ENCODE measurements at places on chromosomes 6 and 20. TPM values are rescaled to one million over a fixed set of nuclear protein-coding genes. Genes with fewer than 3 reads are reported as not detected.

Gene RIOK1
- 25.6 TPM for total RNA-seq

Gene SLC17A1
- total RNA-seq: not detected

Gene PRSS35
- 42.2 TPM for total RNA-seq

Gene NMBR
- total RNA-seq: not detected

Gene FGD2
- not detected for total RNA-seq

Gene OPRM1
- total RNA-seq: not detected

DNA sequence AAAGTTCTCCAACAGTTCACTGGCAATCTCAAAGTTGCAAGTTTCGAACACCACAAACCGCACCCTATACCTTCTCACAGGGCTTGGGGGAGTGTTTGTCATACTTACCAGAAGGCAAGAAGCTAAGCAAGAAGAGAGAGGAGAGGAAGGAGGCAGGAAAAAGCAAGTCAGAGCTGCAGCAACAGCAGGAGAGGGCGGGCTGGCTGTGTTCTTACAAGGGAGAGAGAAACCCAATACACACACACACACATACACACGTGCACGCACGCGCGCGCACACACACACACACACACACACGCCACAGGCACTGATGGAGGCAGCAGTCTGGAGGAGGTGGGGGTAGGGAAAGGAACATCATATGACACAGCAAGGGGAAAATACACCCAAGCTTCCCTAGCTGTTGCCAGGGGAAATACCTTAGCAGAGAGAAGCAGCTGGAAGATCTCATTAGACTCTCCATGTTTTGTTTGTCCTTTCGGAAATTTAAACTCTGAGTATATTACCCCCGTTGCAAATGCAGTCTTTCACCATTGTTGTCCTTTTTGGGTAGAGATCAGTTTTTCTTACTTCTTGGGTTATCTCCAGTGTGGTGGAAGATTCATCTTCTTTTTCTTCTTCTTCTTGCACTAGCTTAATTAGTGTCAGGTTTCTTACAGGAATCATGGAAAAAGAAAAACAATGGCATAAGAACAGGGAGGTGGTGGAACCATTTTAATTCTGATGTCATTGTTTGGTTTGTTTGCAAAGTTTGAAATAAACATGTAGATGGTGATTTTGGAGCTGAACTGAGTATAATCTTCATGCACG, at the start of gene TXLNB:
Gene TXLNB (minus strand): TSS at position 186 of the 807 bp plus-strand sequence. CDS start 3,099 bp downstream, outside the sequence.
- H3K36me3 ChIP-seq: no peaks in the 10 kb centered on the region
- no peak within 1 kb of the TSS for H3K4me3 ChIP-seq
- H3K27ac ChIP-seq: peak within 1 kb of the TSS; percentile 55
- H3K4me1 ChIP-seq: peaks cover 7% of the 10 kb centered on the region
- no peaks in the 10 kb centered on the region for H3K27me3 ChIP-seq
- no peak for DNase-seq

DNA sequence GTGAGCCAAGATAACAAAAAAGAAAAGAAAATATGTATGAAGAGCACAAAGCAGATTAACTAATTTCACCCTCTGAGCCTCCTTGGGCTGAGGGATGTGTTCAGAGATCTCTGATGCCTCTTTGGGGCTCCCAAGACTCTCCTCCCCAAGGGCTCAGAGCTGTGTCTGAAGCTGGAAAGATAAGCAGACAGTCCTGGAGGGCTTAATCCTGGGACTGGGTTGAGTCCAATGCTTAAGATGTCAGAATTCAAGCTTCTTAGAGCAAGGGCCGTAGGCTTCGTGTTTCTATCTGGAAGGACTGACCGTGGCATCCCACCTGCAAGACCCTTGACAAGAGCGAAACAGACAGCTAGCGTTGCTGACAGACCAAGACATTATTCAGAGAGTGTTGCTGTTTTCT, 229.0 kb downstream of the ZMYND8 start:
- H3K27me3 ChIP-seq: no peaks in the 10 kb centered on the region
- no peak for DNase-seq
- peak overlapping the region; percentile 67 for H3K27ac ChIP-seq
- H3K4me1 ChIP-seq: peaks cover 34% of the 10 kb centered on the region
- H3K4me3 ChIP-seq: no peak overlapping the region

DNA sequence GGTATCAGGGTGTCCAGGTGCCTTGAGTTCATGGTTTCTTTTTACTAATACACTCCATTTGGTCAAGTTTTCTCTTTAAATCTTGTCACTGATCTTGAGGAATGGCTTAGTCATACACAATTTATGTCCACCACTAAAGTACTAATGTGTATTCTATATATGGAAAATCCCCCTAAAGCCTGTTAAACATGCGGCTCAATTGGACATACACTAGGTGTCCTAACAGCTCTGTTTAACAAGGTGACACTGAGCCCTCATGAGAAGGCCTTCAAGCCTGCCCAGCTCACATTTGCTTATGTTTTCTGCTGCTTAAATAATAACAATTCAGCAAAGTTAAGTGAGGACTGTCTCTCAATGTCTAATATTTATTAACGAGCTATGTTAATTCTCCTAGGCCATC, 31.5 kb downstream of the PDE7B start:
- peaks cover 24% of the 10 kb centered on the region for H3K4me1 ChIP-seq
- no peaks in the 10 kb centered on the region for H3K36me3 ChIP-seq
- no peak overlapping the region for H3K27ac ChIP-seq
- DNase-seq: no peak

- H3K4me3 ChIP-seq: no peak overlapping the region
- no peaks in the 10 kb centered on the region for H3K36me3 ChIP-seq
- DNase-seq: no peak
- H3K27me3 ChIP-seq: no peaks in the 10 kb centered on the region
These were observed 193.8 kb downstream of the PACRG start for GRCh38 chr6:162921510-162922040.

- no peak overlapping the region for H3K4me3 ChIP-seq
- peaks cover 10% of the 10 kb centered on the region for H3K4me1 ChIP-seq
- H3K27me3 ChIP-seq: peaks cover 4% of the 10 kb centered on the region
- DNase-seq: no peak
- no peak overlapping the region for H3K27ac ChIP-seq
These were observed 3.4 kb upstream of the ZHX3 start for GRCh38 chr20:41320976-41321375.

DNA sequence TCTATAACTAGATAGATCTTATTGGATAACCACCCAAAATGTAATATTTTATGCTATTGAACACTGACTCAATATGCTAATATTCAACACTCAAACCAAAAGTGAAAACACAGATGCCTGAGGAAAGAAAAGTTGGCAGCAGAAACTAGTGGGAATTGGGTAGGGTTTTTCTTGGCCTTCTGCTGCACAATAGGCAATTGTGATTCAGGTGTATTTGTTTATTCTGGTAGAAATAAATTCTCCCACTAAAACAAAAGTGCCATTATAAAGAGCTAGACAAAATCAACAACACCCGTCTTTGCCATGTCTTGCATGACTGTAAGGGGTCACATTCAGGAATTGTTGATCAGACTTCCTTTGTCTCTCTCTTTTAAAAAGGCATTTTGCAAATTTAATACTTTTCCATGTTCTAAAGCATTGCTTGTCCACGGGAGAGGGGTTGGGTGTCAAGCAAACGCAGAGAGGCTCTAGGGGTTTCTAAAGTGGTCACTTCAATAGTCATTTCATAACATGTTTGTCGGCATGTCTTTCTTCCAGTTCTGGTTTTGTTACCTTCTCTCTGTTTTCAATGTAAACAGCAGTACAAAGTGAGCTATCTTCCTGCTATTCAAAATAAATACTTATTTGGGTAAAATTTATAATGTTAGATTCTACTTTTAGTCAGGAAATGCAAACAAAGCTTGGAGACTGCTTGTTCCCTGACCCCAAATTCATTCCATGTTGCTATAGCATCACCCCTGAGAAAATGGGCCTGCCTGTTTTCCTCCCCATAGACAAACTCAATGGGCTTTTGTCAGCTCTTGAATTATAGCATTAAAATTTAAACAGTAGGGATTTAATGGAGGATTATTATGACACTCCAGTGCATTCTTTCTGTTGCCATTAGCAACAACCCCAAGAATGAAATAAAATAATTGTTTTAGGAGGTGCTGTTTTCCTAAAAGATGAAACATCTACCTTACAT, 217.0 kb upstream of the CCN2 start:
- no peak for DNase-seq
- H3K4me3 ChIP-seq: no peak overlapping the region
- peaks cover 1% of the 10 kb centered on the region for H3K27me3 ChIP-seq
- no peaks in the 10 kb centered on the region for H3K4me1 ChIP-seq
- no peaks in the 10 kb centered on the region for H3K36me3 ChIP-seq
- no peak overlapping the region for H3K27ac ChIP-seq

- peaks cover 7% of the 10 kb centered on the region for H3K27me3 ChIP-seq
- H3K4me3 ChIP-seq: no peak overlapping the region
- no peak for DNase-seq
- no peaks in the 10 kb centered on the region for H3K36me3 ChIP-seq
- no peak overlapping the region for H3K27ac ChIP-seq
- H3K4me1 ChIP-seq: no peaks in the 10 kb centered on the region
These were observed 293.6 kb upstream of the PRND start for GRCh38 chr20:4427940-4428586.

DNA sequence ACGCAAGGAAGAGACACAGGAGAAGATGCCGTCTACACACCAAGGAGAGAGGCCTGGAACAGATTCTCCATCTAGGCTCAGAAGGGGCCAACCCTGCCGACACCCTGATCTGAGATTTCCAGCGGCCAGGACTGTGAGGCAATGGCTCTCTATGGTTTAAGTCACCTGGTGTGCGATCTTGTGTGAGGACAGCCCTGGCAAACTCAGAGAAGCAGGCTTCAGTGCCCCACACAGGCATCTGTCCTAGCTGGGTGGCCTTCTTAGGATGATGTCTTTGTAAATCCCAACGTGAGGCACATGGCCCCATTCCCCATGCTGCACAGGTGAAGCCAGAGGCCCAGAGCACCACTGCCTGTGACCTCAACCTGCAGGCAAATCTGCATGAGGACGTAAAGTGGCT, 87.6 kb upstream of the FRMD1 start:
- H3K27ac ChIP-seq: no peak overlapping the region
- DNase-seq: peak; percentile 5
- no peak overlapping the region for H3K4me3 ChIP-seq

DNA sequence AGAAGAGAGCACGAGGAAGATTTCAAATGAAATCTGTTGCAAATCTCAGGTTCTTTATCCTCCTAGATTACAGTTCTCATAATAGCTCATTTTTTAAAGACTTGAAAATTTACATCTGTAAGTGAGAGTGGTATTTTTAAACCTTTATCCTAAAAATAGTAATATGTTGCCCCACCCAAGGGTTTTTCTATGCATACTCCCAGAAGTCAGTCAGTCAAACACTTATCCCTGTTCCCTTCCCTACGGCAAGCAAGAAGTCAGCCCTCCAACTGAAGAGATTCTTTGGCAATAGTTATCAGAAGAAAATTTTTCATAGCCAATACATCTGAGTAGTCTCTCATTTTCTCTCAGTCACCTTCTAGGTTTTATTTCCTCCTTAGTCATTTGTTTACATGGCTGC, 24.1 kb downstream of the ELOVL4 start:
- DNase-seq: no peak
- no peak overlapping the region for H3K27ac ChIP-seq
- H3K36me3 ChIP-seq: peaks cover 4% of the 10 kb centered on the region
- H3K27me3 ChIP-seq: no peaks in the 10 kb centered on the region

- no peak for DNase-seq
- peaks cover 5% of the 10 kb centered on the region for H3K27me3 ChIP-seq
- H3K36me3 ChIP-seq: no peaks in the 10 kb centered on the region
- H3K4me3 ChIP-seq: no peak overlapping the region
- H3K27ac ChIP-seq: no peak overlapping the region
These were observed 463.3 kb downstream of the DOK5 start for GRCh38 chr20:54938707-54939106.

DNA sequence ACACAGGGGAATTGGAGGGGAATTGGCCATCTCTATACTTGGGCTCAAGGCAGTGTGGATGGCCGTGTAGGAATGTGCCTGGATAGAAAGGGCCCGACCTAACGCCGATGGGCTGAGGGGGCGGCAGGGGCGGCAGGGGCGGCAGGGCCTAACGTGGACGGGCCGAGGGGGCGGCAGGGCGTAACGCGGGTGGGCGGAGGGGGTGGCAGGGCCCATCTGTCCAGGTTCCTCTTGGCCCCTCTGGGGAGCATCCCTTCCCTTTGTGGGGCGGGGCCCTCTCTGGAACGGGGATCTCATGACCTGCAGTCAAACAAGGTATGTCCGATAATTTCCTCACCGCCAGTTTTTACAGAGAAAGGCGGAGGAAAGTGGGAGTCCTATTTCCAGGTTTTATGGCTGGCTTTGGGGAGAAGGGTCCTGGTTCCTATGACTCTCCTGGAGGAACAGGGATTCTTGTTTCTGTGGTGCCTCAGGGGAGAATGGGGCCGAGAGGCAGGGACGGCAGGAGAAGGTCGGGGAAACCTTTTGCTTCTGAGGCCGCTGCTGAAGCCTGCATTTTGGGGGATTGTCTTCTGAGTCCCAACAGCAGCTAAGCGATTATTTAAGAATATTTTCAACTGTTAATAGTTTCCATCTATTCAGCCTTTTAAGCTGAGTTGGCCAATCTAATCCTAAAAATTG, 100.8 kb upstream of the FRMD1 start:
- DNase-seq: peak; percentile 22
- no peak overlapping the region for H3K4me3 ChIP-seq
- no peak overlapping the region for H3K27ac ChIP-seq
- H3K27me3 ChIP-seq: peaks cover 2% of the 10 kb centered on the region
- peaks cover 8% of the 10 kb centered on the region for H3K4me1 ChIP-seq

- no peak for DNase-seq
- H3K4me3 ChIP-seq: no peak overlapping the region
- H3K36me3 ChIP-seq: no peaks in the 10 kb centered on the region
- no peaks in the 10 kb centered on the region for H3K27me3 ChIP-seq
- H3K4me1 ChIP-seq: peaks cover 4% of the 10 kb centered on the region
These were observed 60.9 kb upstream of the TULP1 start for GRCh38 chr6:35573495-35574110.

DNA sequence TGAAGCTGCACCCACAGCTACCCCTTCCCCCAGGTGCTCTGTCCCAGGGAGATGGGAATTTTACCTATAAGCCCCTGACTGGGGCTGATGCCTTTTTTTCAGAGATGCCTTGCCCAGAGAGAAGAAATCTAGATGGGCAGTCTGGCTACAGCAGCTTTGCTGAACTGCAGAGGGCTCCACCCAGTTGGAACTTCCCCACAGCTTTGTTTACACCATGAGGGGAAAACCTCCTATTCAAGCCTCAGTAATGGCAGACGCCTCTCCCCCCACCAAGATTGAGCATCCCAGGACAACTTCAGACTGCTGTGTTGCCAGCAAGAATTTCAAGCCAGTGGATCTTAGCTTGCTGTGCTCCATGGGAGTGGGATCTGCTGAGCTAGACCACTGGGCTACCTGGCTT, 122.6 kb upstream of the MOCS1 start:
- no peak for DNase-seq
- H3K27ac ChIP-seq: no peak overlapping the region
- H3K27me3 ChIP-seq: peaks cover 35% of the 10 kb centered on the region
- no peak overlapping the region for H3K4me3 ChIP-seq
- H3K4me1 ChIP-seq: no peaks in the 10 kb centered on the region

- no peak overlapping the region for H3K27ac ChIP-seq
- no peak overlapping the region for H3K4me3 ChIP-seq
- no peak for DNase-seq
- H3K27me3 ChIP-seq: no peaks in the 10 kb centered on the region
These were observed 266.6 kb upstream of the BTBD3 start for GRCh38 chr20:11651138-11651537.

GRCh38 chr20:33791959-33792597, 19.1 kb upstream of the CHMP4B start:
- no peak overlapping the region for H3K27ac ChIP-seq
- H3K36me3 ChIP-seq: peaks cover 4% of the 10 kb centered on the region

GRCh38 chr6:42041481-42042053, 8.8 kb upstream of the TAF8 start:
- H3K27me3 ChIP-seq: no peaks in the 10 kb centered on the region
- peaks cover 37% of the 10 kb centered on the region for H3K4me1 ChIP-seq
- no peaks in the 10 kb centered on the region for H3K36me3 ChIP-seq
- DNase-seq: no peak
